Glomerular endothelial cell (primary cell): ENCODE measurements at places on chromosomes 13 and 19.

DNA sequence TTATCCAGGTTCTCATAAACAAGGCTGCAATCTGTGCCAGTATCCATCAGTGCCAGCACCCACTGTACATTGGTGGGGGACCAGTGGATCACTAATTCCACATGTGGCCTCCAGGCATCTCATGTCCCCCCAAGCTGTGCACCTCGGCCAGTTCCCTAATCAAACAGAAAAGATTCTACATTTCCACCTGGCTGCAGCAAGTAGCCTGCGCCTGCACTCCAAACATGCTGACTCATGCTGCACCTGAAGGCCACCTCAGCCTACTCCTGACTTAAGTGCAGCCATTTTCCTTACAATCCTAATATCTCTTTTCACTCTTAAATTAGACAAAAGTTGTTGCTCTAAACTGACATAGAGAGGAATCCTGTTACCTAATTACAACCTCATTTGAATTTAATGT lies 729.4 kb upstream of the MIR17HG start:
- no peak for DNase-seq

DNA sequence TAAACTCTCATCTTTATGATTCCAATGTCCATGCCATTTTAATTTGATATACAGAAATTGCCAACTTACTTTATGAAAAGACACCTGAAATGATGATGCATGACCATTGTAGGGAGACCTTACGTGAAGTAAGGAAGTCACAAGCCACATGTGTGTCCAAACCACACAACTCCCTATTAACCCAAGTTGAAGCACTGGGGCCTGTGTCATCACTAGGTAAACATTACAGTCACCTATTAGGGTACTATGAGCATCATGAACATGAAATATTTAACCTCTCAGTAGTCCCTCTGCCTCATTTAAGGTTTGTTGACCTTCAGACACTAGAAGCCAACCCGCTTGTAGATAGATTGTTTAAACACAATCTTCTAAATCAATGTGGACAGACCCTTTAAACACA lies 576.9 kb downstream of the IRS2 start:
- DNase-seq: no peak

DNA sequence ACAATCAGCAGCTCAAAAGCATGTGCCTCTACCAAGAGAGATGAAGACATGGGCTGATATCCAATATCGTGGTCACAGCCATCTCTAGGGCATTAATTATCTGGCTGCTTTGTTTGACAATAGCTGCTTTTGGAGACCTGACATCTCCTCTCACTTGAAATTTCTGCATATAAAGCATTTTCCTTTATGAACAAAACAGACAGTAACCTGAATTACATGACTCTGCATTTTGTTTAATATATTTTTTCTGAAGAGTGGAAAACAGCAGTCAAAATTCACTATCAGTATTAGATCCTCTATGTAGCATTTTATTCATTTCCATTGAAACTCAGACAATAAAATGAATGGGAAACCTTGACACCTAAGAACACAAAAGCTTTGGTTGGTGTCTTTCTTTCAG lies 42.4 kb upstream of the ESD start:
- no peak for DNase-seq

GRCh38 chr13:44432650-44433049 lies 59.0 kb downstream of the SERP2 start:
- DNase-seq: no peak

GRCh38 chr13:38970380-38971051 lies 20.1 kb downstream of the STOML3 start:
- no peak for DNase-seq

GRCh38 chr13:70864731-70865130 lies 756.5 kb upstream of the KLHL1 start:
- no peak for DNase-seq

DNA sequence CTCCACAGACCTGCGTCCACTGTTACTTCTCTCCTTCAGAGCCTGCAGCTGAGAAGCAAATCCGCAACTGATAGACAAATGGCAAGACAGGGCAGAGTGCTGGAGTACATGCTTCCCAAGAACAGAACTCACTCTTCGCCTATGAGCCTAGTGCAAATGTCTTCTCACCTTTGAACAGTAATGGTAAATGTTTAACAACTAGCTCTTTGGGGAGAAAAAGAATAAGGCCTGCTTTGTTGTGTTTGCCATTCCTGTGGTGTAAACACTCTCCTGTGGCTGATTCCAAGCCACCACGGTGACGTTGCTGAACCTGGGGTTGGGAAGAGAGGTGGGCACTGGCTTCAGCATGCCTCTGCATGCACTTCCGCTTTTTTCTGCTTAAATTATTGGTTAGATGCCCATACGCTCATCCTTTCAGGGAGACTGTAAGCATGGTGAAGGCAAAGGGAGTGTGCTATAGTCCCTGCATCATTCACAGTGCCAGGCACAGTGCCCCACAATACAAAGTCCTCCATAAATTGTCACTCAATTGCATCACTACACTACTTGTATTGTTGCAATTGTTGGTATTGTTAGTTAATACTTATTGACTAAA lies 28.1 kb upstream of the GTF3A start:
- DNase-seq: no peak

GRCh38 chr13:58876473-58876872 lies 1244.9 kb downstream of the PCDH17 start:
- no peak for DNase-seq

DNA sequence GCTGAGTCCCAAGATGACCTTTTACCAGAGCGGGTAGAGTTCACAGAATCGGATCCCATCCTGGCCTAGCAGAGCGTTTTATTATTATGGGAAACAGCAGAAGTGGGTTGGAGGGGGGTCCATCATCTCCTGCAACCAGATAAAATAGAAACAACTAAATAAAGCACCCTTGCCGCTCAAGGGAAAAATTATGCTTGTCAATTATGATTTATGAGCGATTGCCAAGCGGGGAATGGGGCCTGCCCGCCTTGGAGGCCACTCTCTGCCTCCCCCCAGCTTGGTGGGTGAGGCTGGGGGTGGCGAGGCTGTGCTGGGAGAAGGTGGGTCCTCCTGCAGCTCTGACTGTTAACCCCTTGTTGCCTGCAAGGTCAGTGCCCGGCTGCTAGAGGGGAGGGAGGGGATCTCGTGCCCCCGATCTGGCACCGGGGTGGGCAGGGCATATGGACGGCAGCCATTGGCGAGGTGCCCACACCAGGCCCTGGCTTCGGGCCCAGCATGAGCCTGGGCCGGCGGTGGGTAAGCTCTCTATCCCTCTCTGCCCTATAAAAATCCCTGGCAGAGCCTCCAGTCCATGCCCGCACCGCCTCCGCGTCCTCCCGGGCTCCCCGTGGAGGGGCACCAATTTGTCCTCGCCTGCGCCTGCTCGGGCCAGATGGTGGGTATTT lies 129.1 kb downstream of the URI1 start:
- no peak for DNase-seq

- no peak for DNase-seq
These were observed 1062.5 kb upstream of the PCDH9 start for GRCh38 chr13:68292601-68293000.
